ENCODE measurements at places on chromosomes 2 and 18. TPM values are rescaled to one million over a fixed set of nuclear protein-coding genes. Genes with fewer than 3 reads are reported as not detected.
A peak's percentile ranks its signal among the peaks of the same experiment; 100 is the strongest.

DNA sequence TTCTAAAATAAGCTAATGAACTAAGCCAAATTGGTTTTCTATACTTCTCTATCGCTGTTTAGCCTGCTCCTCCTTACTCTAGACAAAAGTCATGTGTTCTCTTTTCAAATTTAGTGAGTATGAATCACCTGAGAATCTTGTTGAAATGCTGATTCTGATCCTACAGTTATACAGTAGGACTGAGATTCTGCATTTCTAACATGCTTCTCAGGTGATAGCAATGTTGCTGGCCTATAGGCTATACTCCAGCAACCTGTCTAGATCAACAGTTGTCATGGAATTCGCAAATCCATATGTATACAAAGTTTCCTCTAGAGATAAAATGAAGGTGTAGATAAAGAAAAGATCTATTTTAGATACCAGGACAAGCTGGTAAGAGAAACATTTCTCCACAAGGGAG, 62.9 kb downstream of the MEMO1 start:
- no peak for DNase-seq

- DNase-seq, result no peak
Observed at GRCh38 chr18:74446631-74447403, 10.3 kb downstream of the DIPK1C start.

GRCh38 chr18:57803103-57803969, at the start of gene ATP8B1:
ATP8B1 (minus strand) TSS chr18:57803315; CDS start chr18:57731807, 71,508 bp downstream.
- DNase-seq, result peak; percentile 75

DNA sequence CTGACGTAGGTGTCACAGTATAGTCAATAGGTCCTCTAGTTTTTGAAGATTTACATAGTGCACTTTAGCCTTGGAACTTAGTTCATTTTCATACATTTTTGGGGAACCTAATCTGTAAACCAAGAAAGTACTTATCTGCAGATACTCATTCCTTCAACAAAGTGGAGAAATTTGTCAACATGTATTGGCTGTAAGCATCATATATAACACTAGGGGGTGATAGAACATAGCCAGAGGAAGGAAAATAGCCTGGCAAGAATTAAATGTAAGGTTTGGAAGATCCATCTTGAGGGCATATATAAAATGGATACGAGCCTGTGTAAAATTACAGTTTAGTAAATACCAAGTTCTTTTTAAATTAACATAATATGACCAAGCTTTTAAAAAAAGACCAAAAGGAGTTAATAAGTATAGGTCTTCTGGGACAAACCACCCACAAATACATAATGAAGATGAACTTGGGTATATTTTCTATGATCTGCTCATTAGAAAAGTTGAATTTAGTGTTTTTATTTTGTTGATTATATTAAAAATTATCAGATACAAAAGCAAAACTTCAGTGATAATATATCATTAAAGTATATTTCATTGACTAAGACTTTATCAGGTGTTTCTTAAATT, 18.2 kb downstream of the RPL37A start:
- peak; percentile 63 for DNase-seq

The SLC25A12 gene
- polyA plus RNA-seq, result 13.0 TPM

The FHL2 gene
- polyA plus RNA-seq, result 31.7 TPM
